ENCODE measurements at places on chromosomes 1 and 21. TPM values are rescaled to one million over a fixed set of nuclear protein-coding genes. Genes with fewer than 3 reads are reported as not detected.

HCN3 gene
- total RNA-seq: 2.4 TPM

DNA sequence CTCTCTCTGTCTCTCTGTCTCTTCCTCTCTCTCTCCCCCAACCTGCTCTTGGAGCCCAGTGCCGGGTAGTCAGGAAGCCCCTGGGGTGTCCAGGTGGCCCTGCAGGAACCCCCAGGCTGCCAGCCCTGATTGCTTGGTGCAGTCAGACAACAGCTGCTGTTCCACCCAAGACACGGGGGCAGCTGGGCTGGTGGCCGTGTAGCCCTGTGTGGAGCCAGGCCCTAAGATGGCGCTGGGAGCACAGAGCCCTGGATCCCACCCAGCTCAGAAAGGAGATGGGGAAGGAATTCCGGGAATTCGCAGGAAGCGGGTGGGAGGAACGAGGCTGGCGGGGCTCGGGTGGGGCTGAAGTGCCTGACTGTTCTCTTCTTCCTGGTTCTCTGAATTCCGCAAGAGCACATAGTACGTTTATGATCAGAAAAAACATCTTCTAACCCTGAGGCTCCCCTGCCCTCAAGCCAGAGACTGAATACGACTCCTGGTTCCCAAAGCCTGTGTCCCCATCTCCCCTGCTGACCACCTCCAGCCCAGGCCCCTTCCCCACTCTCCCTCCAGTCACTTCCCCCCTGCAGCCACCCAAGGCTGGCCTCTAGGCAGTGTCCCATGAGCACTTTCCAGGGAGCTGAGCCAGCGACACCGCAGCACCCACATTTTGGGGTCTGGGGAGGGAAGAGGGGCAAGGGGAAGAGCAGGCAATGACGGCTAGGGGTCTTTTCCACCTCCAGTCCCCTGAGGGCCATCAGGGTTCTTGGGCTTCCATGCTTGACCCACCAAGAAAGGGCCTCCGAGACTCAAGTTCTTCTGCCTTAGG, 55.0 kb downstream of the WNT9A start:
- peak; percentile 6 for DNase-seq

GRCh38 chr1:150576794-150577556, 2.4 kb downstream of the MCL1 start:
- no peak for DNase-seq

TNFRSF4 gene
- 1,003 TPM for total RNA-seq

- no peak for DNase-seq
Measured at GRCh38 chr1:197715806-197716205, 59.5 kb downstream of the DENND1B start.

CFAP45 gene
- 2.2 TPM for total RNA-seq

- DNase-seq: no peak
Measured at GRCh38 chr21:19712441-19712840, 1285.8 kb upstream of the NCAM2 start.

GRCh38 chr1:210291786-210292230, 36.9 kb upstream of the HHAT start:
- no peak for DNase-seq

- no peak for DNase-seq
Measured at GRCh38 chr1:2826736-2827292, 25.3 kb upstream of the TTC34 start.

DNA sequence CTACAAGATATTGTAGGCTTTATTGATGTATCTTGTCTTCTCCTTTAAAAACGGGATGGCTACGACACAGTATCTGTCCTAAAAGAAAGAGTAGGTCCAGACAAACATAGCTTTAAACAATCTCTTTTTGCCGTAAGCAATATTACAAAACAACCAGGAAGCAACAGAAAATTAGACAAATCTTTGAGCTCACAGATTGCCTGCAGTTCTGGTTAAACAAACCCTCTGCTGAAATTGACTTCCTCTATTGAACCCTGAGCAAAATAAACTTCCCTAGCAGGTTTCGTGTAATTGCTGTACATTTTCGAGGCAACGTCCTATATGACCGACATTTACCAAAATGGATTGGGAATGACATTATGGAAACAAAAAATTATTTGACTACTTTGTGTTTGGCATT, 50.6 kb downstream of the CHML start:
- DNase-seq: no peak

GRCh38 chr1:117015724-117016123, 14.2 kb downstream of the CD101 start:
- no peak for DNase-seq

HPCAL4 gene
- 0.61 TPM for total RNA-seq
